ENCODE measurements at places on chromosomes 4 and X. TPM values are rescaled to one million over a fixed set of nuclear protein-coding genes. Genes with fewer than 3 reads are reported as not detected.

Gene FGF16
- not detected for total RNA-seq

- DNase-seq = no peak
These were observed 18.7 kb downstream of the RCHY1 start for GRCh38 chr4:75495476-75495875.

GRCh38 chrX:44742480-44743155, 101.2 kb upstream of the DUSP21 start:
- DNase-seq = no peak

GRCh38 chr4:154634058-154634457, 21.6 kb upstream of the FGG start:
- no peak for DNase-seq
